ENCODE measurements at places on chromosomes 5 and 9.

- DNase-seq = no peak
These were observed 168.5 kb downstream of the RGS3 start for GRCh38 chr9:113631871-113632665.

- no peak for DNase-seq
These were observed 668.6 kb upstream of the DMAC1 start for GRCh38 chr9:8468045-8468637.

GRCh38 chr5:151612689-151613427 lies 21.7 kb upstream of the FAT2 start:
- no peak for DNase-seq

DNA sequence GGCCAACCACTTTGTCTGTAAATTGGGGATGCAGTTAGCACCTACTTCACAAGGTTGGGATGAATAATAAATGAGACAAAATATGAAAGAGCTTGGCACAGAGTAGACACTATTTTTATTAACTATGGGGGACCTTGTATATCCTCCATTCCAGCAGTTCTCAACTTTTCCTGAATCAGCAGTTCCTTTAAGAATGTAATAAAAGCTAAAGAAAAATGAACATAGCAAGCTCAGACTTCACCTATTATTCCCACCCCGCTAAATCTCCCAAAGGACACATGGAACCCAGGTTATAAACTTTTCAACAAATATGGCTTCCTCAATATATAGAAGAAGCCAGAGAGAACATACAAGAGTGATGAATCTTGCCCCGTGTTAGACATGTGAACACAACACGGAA lies 32.0 kb upstream of the TTC1 start:
- no peak for DNase-seq

DNA sequence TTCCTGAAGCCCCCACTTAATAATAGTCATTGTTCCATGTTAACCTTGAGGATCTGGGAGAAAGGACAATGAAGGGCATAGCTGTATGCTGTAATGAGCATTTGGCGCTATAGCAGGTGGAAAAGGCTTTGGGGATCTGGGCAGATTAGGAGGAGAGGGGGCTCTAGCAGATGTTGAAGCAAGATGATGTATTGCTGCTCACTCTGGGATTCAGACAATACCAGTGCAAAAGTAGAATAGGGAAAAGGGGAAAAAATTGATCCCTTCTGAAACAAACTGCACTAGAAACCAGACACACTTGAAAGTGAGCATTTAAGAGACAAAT lies 575.3 kb upstream of the MEF2C start:
- no peak for DNase-seq

DNA sequence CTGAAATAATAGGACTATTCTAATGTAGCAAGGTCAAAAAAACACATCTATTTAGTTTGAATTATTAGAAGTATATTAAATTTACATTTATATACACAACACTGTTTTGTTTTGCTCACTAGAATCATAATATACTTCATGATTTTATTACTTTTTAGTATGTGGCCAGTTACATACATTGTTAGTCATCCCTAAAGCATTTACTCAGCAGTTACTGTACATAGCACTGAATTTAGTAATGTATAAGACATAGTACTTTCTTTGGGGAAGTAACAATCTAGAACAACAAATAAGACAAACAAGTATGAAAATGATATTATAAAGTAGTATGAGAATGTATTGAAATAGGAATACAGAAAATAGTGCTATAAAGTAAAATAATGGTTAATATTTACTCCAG lies 28.2 kb downstream of the ERCC8 start:
- DNase-seq = no peak

DNA sequence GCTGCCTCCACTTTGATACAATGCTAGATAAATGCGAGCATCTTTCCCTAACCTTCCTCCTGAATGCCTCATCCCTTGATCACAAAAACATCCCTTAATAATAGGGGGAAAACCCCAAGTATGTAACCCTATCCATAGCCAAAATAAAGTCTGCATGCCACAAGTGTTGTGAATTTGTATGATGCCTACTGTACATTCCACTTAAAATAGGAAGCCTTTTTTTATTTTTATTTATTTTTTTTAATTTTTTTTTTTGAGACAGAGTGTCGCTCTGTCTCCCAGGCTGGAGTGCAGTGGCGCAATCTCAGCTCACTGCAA lies 207.0 kb downstream of the AOPEP start:
- no peak for DNase-seq

- no peak for DNase-seq
These were observed 213.4 kb downstream of the LURAP1L start for GRCh38 chr9:12988258-12988657.

DNA sequence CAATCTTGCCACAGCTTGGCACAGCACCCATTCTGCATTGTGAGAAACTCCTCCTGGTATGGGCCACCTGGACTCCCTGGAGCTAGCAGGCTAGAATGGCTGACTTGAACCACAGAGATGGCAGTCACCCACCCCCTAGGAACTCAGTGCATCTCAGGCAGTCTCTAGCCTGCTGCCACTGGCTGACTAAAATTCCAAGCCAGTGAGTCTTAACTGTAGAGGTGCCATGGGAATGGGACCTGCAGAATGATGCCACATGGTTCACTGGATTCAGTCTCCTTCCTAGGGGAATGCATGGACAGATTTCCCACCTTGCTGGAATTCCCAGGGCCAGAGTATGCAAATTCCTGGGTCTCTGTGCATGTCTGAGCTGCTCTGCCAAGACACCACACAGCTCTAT lies 382.9 kb downstream of the MAN2A1 start:
- DNase-seq = no peak

DNA sequence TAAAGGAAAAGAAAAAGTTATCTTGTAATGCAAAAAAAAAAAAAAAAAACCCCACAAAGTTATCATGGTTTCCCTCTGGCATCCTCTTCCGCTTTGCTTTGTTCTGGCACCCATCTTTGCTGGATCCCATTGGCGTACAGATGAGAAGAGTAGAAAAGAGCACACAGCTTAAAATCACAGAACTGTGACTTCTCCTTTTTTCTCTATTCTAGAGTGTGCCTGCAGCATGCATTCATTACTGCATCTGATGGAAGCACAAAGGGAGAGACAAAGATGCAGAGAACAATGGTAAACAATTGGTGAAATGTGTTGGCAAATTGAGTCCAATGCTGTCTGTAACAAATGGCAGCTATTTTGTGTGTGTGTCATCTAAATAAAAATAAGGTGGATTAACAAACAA lies 440.8 kb upstream of the PIK3R1 start:
- no peak for DNase-seq

DNA sequence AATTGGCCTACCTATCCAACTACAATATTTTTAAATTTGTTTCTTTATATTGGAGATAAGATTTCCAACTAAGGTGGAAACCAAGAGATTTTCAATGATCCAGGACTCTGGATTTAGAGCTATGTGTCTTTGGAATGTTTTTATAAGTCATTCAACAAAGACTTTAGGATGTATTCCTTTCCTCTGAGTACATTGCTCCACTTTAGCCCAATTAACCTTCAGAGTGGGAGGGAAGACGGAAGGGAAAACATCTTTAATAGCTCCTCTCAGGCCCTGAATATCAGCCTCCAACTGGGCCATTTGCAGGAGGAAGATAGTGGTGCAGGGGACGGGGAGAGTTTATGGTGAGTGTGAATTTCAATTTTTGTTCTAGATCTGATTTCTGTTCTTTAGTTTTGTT lies 239.2 kb downstream of the PIK3R1 start:
- DNase-seq = no peak

DNA sequence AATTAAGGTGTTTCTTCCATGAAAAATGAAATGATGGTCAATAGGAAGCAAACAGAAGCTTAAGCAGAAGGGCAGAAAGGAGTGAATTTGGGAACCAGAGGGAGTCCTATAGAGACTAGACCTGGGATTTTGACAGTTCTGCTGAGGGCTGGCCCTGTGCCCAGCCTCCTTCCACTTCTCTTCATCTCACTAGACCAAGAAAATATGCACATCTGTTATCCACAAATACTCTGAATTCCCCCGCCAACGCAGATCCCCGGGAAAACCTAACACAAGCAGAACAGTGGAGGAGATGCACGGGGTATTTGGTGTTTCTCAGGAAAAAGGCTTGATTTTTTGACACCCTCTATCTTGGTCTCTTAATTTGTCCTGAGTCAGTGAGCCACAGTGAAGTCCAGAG lies 22.7 kb downstream of the GRIA1 start:
- no peak for DNase-seq

DNA sequence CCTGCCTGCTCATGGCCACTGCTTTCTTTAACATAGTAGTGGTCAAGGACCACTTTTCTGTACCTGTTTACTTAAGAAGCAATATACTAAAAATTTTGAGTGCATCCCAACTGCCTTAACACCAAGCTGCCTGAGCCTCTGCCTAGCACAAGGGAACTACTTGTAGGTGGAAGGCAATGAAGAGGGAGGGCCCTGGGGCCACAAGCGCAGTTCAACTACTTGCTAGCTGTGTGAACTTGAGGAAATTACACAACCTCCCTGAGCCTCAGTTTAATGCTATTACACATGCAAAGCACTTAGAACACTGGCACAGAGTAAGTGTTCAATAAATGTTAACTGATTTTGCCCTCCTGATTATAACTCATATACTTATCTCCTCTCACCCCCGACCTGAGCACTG lies 6.3 kb downstream of the ARL15 start:
- DNase-seq = no peak

DNA sequence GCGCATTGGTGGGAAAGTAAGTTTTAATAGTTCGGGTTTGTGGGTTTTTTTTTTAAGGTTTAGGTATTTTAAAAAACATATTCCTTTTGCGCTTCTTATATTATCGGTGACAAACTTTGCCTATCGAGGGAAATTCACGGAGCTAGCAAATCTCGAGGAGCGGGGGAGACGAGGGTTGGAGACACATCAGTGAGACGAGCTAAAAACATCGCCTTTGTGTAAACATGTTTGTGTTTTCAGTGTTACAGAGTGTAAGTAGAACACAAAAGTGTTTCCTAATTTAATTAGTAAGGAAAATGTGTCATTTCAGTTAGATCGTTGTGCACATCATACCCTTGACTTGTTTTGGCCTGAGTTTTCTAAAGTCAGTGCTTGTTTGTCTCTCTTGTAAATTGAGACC lies 945 bp downstream of the BTF3 start:
- no peak for DNase-seq

GRCh38 chr9:125460883-125461635 lies 199.4 kb downstream of the GAPVD1 start:
- no peak for DNase-seq

- DNase-seq = no peak
These were observed 124.0 kb downstream of the SEMA5A start for GRCh38 chr5:9421884-9422283.

DNA sequence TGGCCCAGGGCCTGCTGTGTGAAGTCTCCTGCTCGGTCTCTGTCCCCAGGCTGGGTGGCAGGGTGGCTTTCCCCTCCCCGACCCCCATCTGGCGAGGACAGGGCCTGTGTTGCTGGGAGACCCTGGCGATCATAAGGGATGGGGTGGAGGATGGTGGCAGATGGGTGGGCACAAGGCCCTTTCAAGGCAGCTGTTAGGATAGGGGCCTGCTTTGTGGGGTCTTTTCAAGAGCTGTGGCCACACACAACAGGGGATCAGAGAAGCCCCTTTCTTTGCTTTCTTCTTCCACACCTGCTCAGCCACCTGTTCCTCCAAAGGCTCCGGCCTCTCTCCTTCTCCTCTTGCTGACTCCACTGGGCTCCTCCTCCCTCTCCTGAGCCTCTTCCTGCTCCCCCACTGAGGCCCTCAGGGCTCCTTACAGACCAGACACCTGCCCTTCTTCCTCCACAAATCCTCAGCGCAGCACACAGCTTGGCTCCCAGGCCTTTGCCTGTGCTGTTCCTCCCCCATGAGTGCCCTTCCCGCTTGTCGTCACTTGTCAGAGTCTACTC lies 15.0 kb upstream of the NEURL1B start:
- DNase-seq = no peak

- DNase-seq = no peak
These were observed 515.1 kb upstream of the TNC start for GRCh38 chr9:115633104-115633503.

GRCh38 chr5:76941000-76941399 lies 11.8 kb upstream of the CRHBP start:
- no peak for DNase-seq

- no peak for DNase-seq
These were observed 149.1 kb downstream of the ATP10B start for GRCh38 chr5:160702934-160703333.

- DNase-seq = no peak
These were observed 88.2 kb upstream of the CACNA1B start for GRCh38 chr9:137789295-137789895.

GRCh38 chr5:26761446-26761845 lies 276.9 kb downstream of the CDH9 start:
- no peak for DNase-seq

DNA sequence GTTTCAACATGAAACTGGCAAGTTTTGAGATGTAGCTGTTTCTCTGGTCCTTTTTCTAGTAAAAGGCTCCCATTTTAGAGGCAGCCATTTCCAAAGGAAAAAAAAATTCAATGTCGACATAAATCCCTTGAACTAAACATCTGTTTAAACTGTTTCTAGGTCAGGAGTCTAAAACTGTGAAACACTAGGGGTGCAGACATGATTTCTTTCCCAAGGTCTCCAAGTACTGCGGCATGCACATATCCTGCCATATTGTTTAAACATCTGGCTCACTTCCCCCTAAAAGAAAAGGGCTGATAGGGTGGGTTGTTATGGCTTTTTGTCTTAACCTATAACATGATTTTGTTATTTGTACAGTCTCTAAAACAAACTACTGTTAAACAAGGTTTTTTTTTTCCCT lies 51.1 kb downstream of the NFIB start:
- DNase-seq = no peak

DNA sequence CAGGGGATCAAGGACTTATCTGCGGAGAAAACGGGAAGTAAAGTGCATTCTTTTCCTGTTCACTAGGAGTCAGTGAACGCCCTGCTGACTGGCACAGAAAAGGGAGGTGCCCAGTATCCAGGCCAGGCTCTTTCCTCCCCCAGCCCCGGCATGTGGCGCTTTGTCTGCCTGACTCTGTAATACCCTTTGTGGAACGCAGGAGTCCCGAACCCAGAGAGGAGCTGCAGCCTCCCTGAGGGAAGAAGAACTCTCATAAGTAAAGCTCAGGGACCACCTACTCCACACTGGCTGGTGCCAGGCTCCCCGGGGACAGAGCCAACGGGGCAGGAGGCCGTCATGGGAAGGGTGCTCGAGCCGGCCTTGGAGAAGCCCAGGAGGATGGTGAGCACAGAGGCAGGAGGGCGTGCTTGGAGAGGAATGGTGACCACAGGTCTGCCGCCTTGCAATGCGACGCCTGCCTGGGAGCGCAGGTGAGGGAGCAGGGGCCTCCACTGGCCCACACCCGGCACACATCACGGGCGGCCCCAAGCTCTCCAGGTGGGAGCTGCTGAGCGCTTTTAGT lies 31.5 kb downstream of the VAV2 start:
- DNase-seq = no peak

DNA sequence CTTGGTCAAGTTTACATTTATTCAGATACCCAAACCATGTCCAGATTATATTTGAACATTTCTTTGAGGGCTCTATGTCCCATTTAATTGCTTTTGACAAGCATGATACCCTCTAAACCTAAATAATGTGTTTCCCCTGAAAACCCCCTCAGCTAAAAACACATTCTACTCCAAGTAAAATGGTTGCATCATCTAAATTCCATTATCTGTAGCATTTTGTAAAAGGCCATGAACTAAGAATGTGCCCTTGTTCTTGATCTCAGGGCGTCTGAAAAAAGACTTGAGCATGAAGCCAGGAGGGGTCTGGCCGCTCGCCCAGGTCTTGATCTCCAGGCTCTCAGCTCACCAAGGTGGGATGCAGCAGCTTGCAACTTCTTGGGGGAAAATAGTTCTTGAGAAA lies 53.5 kb upstream of the ERCC6L2 start:
- DNase-seq = no peak

Data from NCI-H1436 treated with DMSO at 0.1 percent for 48 hours (cell line).